ENCODE measurements at places on chromosomes 3 and 15.
A peak's percentile ranks its signal among the peaks of the same experiment; 100 is the strongest.

GRCh38 chr3:12143949-12144504 lies 14.7 kb downstream of the TIMP4 start:
- DNase-seq = no peak

- DNase-seq = no peak
Measured at GRCh38 chr15:57698991-57699390, 7.5 kb upstream of the POLR2M start.

- peak; percentile 45 for DNase-seq
Measured at GRCh38 chr3:71723452-71724170, 1.6 kb downstream of the EIF4E3 start.

GRCh38 chr15:88623061-88623460 lies 1.9 kb downstream of the AEN start:
- DNase-seq = no peak

DNA sequence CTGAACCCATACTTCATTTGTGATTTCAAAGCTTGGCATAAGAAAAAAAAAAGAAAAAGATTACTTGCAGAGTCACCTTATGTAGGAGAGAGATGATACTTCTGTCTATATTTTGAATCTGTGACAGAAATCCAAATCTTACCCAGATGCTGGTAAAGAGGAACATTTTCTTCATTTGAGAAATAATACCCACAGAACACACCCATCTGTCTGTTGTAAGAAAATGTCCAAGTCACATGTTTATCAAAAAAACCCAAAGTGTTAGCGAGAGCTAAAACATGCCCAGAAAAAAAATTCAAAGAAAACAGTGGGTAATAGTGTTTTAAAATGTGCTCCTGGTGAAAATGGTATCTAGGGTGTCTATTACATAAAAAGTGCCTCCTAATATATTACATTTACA lies 18.0 kb upstream of the RAP2B start:
- no peak for DNase-seq

DNA sequence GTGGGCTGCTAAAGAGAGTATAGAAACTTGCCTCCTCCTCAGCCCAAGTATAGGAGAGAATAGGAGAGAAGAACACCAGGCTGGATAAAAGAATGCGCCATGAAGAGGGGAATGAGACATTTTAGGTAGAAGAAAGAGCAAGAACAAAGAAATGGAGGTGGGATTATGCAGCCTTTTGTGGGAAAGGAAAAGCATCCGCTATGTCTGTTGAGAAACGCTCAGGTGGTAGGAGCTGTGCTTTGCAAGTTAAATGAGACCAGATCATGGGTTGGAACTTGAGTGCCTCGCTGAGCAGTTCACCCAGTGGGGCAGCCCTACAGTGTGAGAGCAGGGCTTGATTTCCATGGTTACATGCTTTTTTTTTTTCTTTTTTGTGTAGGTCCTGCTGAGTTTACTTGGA lies 11.5 kb upstream of the RTP1 start:
- DNase-seq = no peak

DNA sequence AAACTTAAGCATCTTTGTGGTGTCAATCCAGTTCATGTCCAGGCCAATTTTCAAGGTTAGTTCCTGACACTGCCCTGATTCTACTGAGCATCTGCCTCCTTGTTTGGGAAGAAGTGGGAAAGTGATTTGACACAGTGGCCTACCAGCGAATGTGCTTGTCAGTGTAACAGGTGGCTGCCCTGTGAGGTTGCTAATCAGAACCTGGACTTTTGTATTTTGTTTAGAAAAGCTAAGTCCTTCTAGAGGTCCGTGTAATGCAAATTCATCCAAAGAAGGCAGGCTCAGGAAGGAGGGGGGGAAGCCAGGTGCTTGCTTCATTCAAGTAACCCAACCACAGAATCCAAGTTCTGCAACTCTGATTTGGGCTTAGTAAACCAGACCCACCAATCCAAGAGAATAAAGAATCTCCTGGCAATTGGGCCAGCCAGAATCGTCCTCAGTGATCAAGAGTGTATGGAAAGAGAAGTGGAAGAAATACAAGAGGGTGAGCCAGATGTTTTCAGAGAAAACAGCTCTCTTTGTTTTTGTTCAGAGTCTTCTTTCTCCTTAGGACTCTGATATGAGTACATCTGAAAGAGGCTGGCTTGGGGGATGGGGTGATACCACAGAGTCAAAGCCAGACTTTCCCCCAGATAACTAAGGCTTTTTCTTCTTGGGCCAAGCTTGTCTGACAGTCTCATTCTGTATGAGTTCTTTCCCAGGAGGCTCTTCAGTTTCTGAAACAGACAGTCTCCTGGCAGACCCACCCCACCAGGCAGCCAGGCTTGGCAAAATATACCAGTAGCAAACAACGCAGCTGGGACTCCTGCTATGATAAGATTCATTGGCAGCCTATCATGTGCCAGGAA lies 508.9 kb upstream of the TBL1XR1 start:
- no peak for DNase-seq

DNA sequence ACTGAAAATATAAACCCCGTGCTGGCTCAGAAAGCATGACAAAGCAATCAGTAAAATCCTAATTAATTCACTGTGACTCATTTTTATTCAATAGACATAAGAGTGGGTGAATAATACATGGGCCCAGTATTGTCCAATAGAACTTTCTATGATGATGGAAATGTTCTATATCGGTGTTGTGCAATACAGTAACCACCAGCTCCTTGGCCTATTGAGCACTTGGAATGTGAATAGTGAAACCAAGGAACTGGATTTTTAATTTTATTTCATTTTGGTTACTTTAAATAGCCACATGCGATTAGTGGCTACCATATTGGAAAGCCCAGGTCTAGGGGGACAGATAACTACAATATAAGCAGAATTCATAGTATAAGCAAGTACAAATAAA lies 69.8 kb upstream of the PPP2R3A start:
- DNase-seq = no peak

DNA sequence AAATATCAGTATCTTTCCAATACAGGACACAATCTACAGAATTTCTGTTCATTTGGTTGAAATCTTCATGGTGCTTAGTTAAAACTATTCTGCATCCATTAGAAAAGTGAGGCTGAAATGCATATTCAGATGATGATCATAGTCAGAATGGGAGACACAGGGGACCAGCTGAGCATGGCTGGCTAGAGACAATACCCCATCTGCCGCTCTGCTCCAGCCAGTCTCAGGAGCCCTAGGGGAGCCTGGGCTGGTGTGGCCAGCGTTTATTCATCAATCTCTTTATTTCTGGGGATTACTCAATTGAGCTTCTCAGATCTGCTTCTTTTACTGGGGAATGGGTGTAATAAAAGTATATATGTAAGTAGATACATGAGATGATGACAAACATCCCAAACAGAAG lies 470.9 kb upstream of the CDIN1 start:
- DNase-seq = no peak

DNA sequence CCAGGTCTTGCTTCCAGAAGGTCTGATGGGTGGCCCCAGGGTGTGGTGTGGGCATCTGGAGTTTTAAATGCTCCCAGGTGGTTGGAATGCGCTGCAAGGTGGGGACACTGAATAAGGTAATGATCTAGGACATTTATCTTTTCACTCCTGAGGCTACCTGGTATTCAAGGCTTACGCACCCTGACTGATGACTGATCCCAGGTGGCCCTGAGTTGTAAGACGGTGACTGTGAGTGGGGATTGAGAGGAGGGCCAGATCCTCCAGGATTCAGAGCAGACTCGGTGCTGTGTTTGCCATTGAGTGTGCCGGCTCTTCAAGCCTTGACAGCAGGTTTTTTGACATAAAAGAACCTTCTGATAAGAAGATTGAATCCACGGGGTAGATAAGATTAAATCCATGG lies 40.3 kb downstream of the SLC6A20 start:
- no peak for DNase-seq

- DNase-seq = no peak
Measured at GRCh38 chr3:156615592-156616173, 58.7 kb upstream of the TIPARP start.

GRCh38 chr3:8500319-8500988 lies 1.2 kb upstream of the LMCD1 start:
- DNase-seq = no peak

GRCh38 chr15:39199076-39199475 lies 381.8 kb upstream of the THBS1 start:
- no peak for DNase-seq

GRCh38 chr3:30269751-30270445 lies 336.5 kb upstream of the TGFBR2 start:
- no peak for DNase-seq

DNA sequence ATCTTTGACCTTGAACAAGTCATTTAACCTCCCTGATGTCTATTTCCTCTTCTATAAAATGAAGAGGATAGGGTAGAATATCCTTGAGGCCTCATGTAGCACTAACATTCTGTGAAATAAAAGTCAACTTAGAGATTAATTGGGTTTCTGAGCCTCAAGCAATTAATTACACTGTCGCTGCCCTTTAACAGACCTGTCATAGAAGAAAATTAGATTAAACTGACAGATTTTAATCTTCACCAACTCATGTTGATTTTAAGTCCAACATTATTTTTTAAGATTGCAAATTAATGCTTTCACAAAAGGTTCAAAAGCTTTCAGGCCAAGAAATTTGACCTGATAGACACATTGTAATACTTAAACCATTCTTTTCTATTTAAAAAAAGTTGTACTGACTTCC lies 8.1 kb upstream of the MNS1 start:
- no peak for DNase-seq

DNA sequence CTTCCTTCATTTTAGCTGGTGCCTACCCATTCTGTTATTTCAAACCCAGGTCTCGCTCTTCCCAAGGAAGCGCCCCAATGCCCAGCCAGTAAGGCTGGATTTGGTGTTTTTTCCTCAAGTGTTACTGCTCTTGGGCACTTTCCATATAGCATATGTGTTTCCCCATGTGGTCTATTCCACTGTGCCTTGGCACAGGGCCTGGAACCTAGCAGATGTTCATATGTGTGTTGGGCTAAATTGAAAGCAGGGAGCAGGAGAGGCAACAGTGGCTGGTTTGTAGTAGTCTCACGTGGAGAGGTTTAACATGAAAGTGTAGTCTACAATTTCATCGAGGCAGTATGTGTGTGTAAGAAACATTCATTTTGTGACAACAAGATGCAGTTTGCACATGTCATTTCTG lies 48.2 kb upstream of the TEX264 start:
- no peak for DNase-seq

GRCh38 chr3:37806505-37807200 lies 55.0 kb upstream of the CTDSPL start:
- no peak for DNase-seq

GRCh38 chr3:126733061-126733430 lies 29.0 kb downstream of the CHCHD6 start:
- DNase-seq = no peak

DNA sequence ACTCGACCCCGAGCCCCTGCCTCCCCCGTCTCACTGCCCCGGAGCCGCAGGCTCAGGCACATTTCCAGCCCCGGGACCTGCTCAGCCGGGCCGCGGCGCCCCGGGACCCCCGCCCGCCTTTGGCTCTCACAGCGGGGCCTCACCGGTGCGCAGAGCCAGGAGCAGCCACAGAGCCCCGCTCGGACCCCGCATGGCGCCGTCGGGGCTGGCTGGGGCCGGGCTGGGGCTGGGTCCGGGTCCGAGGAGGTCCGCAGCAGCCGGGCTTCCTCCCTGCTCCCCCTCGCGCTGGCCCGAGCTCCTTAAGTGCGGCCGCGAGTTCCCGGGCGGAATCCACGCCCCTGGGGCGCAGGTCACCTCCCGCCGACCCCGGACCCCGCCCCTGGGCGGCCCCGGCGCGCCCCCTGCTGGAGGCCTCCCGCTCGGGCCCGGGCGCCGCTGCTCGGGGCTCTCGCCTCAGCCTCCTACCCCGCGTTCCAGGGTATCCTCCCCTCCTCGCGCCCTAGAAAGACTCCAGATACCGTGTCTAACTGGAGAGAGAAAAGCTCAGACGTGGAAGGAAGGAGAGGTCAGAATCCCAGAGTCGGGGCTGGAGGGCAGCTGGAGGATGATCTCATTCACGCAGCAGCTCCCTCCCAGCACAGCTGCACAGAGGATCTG lies at the start of gene MELTF:
Gene MELTF, minus strand, starts transcription at position 307 of the 657 bp plus-strand sequence. Its CDS starts 115 bp downstream, at position 192.
- DNase-seq = peak; percentile 56

DNA sequence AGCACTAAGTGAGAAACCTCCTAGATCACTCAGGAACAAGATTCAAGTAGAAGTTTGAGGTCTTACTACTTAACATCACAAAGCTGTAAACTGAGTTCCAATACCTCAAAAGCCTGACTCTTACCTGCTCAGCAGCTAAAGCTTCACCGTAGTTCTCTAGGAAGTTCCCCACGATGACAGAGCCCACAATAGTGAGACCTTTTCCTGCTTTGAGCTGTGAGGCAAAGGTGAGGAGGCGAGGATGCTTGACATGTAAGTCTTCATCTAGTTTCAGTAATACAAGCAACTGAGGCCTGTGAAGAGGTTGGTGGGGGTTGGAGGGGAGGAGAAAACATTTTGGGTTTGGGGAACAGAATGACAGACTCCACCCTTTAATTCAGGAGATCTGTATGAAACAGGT lies 15.7 kb downstream of the EMC4 start:
- no peak for DNase-seq

GRCh38 chr15:57328897-57329296 lies 47.4 kb upstream of the CGNL1 start:
- DNase-seq = no peak

GRCh38 chr3:146189519-146190173 lies 28.7 kb upstream of the PLOD2 start:
- no peak for DNase-seq

DNA sequence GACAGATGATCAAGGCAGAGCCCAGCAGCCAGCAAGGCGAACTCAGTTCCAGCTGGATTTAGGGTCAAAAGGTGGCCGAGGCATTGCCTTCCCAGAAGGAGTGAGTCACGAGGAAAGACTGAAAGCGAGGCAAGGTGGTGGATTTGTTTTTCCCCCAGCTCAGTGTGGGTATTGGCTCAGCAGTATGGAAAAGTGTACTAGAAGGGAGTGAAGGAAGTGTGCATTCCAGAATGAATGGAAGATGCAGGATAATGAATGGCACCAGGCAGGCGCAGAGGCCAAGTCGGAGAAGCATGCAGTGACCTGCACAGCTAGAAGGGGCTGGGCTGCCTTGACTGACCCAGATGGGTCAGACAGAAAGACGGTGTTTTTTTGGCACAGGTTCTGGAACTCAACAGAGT lies 46.3 kb downstream of the FOXP1 start:
- DNase-seq = no peak

DNA sequence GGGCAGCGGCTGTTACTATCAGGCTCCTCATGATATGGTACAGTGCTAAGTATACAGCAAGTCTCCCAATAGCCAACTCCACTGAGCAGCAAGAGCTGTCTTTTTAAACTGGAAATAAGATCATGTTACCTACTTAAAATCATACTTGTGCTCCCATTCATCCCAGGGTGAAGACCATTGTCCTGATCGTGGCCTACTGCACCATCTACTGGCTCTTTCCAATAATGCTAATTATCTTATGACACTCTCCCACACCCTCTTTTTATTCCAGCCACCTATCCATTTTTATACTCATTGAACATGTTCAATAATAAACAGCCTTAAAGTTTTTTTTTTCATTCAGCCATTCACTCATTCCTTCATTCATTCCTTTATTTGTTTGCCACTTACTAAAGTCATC lies 117.7 kb downstream of the GBE1 start:
- no peak for DNase-seq

GRCh38 chr15:70327328-70327855 lies 229.7 kb upstream of the TLE3 start:
- no peak for DNase-seq

GRCh38 chr3:105499961-105500360 lies 133.3 kb downstream of the ALCAM start:
- no peak for DNase-seq

Measured in activated T-cell treated with anti-CD3 and anti-CD28 coated beads for 4 hours (primary cell).